Activated CD4-positive, alpha-beta T cell treated with anti-CD3 and anti-CD28 coated beads, Interleukin-2, Interleukin-6, amounts not matched to agents 100 ng/mL and 50 ng/mL, durations not matched to agents 16 hours and 8 hours (primary cell): ENCODE measurements at places on chromosomes 2 and 18.

DNA sequence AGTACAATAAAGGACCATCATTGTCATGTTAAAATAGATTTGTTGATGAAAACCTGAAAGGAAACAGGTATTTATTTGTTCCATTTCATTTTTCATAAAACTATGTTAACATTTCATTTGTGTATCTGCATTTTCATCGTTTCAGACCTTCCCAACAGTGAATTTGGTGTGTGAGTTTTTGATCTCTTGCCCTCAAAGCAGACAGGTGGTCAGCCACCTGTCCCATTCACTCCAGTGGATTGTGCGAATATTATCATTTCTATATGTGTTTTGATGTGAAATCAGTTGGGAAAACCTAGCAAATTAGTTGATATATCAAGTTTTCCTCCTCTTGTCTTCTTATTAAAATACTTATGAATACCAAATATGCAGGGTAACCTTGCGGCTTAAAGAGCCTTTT lies 25.4 kb upstream of the ATP5MC3 start:
- no peak for DNase-seq

- no peak for DNase-seq
These were observed 148.5 kb downstream of the MGAT5 start for GRCh38 chr2:134402410-134402809.

- no peak for DNase-seq
These were observed 901 bp downstream of the SPOPL start for GRCh38 chr2:138502255-138503086.

DNA sequence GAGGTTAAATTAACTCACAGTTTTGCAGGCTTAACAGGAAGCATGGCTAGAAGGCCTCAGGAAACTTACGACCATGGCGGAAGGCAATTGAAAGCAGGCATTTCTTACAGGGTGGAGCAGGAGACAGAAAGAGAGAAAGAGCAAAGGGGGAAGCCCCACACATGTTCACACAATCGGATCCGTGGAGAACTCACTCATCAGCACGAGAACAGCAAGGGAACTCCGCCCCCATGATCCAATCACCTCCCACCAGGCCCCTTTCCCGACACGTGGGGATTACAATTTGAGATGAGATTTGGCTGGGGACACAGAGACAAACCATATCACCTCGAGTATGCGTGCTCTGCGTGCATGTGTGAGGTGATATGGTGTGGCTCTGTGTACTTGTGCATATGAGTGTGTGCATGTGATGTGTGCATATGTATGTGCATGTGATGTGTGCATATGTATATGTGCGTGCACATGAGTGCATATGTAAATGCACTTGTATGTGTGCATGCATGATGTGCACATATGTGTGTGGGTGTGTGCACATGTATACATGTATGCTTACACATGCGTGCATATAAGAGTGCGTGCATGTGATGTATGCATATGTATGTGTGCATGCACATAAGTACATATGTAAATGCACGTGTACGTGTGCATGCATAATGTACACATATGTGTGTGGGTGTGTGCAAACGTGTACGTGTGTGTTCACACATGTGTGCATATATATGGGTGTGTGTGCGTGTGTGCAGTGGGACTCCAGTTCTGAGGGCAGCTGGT lies 108.7 kb upstream of the HDAC4 start:
- DNase-seq, result no peak

- DNase-seq, result no peak
These were observed 136.3 kb upstream of the GATA6 start for GRCh38 chr18:22033085-22033484.

DNA sequence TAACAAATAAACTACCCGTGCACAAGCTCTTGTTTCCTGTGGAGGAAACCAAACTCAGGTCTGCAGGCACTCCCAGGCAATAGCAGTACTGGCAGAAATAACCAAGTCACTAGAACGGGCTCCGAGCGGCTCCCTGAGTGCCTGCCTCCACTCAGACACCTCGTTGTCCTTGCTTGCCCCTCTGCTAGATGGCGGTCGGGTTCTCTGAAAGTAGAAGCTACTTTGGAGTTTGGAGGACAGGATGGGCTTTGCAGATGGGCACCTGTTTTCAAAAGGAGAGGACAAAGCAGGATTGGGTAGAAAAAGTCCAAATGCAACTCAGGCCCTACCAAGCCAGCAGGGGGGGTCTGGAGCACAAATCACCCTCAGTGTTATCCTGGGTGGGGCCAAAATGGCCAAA lies 136.4 kb downstream of the LRRC30 start:
- no peak for DNase-seq

GRCh38 chr2:31327505-31327904 lies 87.0 kb downstream of the XDH start:
- DNase-seq, result no peak
